Activated CD8-positive, alpha-beta memory T cell treated with anti-CD3 and anti-CD28 coated beads, Interleukin-2, amount 10 ng/mL, durations not matched to agents 7 days and 5 days (primary cell): ENCODE measurements at places on chromosomes 1 and 21.

DNA sequence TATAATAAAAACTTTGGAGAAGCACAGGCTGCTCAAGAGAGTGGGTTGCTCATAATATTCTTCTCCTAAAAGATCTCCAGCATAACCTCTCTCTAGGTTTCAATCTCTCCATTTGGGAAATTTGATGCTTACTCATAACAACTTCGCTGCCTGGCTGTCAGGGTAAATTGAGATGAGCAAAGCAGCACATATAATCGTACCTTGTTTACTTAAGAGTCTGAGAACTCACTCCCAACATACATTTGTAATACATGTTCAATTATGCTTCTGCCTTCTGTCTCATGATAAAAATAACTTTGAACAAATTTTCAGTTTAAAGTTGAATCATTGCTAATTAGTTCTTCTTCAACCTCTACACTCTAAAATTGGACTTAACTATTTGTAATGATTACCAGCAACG is 68.9 kb downstream of the DUSP10 start:
- DNase-seq: no peak

GRCh38 chr1:54111624-54112023 is 41.2 kb downstream of the CDCP2 start:
- DNase-seq: no peak

- no peak for DNase-seq
Observed at GRCh38 chr1:152786077-152786476, at the start of gene LCE1E. LCE1E (plus strand) TSS chr1:152786257; CDS start chr1:152787300, 1,043 bp downstream.

DNA sequence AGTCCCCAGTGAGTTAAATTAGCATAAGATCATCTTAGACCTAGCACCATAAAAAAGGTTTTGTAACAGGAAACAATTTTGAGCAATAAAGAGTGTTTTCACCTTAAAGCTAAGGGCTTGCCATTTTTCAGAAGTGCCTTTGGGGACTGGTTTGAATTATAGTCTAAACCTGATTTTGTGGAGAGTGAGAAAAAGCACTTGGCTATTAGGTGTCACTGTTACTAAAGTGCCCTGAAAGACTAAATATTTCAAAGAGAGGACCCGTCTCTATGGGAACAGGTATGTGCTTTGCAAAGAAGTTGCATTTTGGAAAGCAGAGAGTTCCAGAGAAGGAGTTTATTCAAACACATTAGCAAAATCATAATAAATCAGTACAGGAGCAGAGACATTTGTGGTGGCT is 9.1 kb downstream of the NTNG1 start:
- DNase-seq: no peak

- no peak for DNase-seq
Observed at GRCh38 chr1:39689214-39689613, 2.0 kb downstream of the HPCAL4 start.

- DNase-seq: peak; percentile 50
Observed at GRCh38 chr21:46153247-46154154, 1.9 kb downstream of the FTCD start.

DNA sequence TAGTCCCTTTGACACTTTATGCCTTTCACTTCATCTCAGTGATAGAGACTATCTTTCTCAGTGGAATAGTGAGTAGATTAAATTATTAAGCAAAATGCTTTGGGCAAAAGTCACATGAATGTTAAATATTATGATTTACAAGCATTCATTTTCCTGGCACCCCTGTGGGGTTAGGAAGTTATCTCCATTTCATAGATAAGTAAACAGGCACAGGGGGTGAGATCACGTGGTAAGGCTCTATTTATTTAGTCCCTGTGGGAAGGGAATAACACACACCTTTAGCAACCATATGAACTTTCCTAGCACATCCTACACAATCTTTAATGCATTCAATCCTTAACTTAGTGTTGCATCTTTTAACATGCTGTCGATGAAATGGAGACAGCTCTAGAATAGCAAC is 12.3 kb downstream of the PSMB2 start:
- no peak for DNase-seq

DNA sequence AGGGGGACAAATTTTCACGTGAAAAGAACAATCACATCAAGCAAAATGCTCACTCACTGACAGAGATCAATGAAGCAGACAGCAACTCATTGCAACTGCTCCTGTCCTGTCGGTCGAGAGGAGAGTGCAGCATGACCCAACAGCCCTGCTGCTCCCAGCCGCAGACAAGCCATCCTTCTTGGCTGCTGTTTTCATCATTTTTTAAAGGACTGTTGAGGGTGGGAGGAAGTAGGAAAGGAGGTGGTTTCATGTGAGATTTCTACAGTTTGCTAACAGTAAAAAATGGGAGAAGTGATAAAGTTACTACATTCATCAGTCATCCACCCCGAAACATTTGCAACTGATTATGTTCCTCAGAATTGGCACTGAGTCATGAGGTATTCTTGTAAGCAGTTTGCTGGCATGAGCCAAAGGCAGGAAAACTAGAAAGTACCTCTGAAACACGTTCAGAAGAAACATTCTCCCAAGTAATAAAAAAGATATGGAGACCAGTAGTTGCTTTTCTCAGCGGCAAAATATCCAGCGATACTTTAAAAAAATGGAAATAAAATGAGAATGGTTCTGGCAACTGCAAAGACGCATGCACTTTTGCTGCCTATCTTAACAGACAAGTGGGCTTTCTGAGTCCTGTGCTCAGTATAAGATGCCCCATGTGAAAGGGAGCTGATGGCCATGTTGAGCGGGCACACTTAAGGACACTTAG is 72.0 kb upstream of the CLDN14 start:
- DNase-seq: no peak

- DNase-seq: peak; percentile 82
Observed at GRCh38 chr1:156813750-156814570, 2.7 kb downstream of the SH2D2A start.

- DNase-seq: no peak
Observed at GRCh38 chr1:79852004-79852403, 845.5 kb upstream of the ADGRL4 start.

DNA sequence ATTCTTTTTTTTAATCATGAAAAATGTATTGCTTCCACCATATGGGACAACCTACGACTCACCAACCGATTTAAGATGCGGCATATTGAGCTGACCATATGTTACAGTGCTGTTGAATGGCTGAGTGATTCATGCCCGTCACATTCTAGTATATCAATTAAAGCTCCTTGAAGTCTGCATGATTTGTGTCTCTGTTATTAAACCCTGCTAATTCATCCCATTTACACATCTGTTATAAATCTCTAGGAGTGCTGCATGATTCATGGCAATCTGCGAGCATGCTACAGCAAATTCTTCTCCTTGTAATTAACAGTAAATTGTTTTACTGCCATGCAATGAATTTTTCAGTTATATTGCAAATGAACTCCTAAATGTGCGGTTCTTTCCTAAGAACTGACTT is 239.8 kb downstream of the USH2A start:
- DNase-seq: no peak
